ENCODE measurements at places on chromosomes 5 and 9.

GRCh38 chr9:3887221-3887653 is 361.4 kb upstream of the RFX3 start:
- no peak for DNase-seq

DNA sequence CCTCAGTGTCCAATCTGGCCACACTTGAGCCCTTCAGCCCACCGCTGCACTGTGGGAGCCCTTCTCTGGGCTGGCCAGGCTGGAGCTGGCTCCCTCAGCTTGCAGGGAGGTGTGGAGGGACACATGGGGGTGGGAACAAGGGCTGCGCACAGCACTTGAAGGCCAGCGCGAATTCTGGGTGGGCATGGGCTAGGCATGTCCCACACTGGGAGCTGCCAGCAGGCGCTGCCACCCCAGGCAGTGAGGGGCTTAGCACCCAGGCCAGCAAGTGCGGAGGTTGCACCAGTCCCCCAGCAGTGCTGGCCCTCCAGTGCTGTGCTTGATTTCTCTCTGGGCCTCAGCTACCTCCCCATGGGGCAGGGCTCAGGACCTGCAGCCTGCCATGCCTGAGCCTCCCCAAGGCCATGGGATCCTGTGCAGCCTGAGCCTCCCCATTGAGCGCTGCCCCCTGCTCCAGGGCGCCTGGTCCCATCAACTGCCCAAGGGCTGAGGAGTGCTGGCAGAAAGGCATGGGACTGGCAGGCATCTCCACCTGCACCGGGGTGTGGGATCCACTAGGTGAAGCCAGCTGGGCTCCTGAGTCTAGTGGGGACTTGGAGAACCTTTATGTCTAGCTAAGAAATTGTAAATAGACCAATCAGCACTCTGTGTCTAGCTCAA is 148.2 kb downstream of the EMB start:
- no peak for DNase-seq

GRCh38 chr5:172473427-172473826 is 19.1 kb upstream of the SH3PXD2B start:
- no peak for DNase-seq

DNA sequence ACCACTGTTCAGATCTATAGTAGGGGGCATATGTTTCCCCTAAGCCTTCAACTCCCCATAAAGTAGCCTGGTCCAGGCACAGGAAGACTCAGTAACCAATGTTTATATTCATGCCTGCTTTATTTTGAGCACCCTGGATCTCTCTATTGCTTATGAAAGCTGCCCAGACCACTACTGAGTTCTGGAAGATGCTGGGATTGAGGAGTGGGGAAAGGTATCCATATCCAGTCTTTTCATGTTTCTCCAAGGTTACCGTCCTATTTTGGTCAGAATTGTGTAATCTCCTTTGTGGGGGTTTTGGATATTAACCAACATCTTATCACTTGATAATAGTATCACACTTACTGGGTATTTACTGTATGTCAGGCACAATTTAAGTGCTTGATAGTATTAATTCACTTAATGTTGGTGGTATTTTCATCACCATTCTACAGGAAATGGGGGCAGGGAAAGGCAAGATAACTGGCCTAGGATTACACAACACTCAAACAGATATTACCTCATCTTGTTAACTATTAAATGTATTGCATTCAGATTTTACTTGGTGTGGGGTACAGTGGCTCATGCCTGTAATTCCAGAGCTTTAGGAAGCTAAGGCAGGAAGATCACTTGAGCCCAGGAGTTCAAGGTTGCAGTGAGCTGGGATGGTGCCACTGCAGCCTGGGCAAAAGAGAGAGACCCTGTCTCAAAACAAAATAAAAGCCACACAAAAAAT is 36.3 kb downstream of the RUSC2 start:
- DNase-seq = no peak

DNA sequence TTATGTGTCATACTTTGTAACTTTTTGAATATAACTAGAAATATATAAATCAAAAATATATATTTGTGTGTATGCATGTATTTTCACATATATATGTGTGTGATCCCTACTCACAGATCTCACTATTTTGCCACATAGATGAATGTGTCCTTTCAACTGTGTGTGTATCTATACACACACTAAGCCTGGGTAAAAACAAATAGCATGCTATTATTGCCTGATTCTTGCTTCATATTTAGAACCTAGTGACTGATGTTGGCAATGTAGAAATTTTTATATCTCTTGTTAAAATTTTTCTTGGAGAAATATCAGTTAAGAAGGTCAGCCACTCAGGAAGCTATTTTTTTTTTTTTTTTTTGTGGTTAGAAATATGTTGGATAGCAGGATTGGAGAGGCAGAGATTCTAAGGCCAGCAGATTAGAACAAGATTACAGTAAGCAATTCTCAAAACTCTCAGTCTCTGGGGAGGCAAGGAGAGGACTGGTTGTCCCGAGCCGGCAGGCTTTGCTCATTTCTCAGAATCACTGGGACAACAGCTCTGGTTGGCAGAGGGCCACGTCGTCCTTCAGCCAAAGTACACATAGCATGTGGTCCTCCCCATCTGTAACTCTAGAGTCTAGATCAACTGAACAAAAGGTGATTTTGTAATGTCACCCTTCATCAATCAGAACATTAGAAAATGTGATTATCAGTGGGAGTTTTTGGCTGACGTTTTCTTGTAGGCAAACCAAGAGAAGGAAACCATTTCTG is 19.7 kb downstream of the C6 start:
- no peak for DNase-seq
